Stimulated activated CD4-positive, alpha-beta T cell treated with anti-CD3 and anti-CD28 coated beads, TNF-alpha, amount 100 ng/mL, for 24 hours (primary cell): ENCODE measurements at places on chromosomes 7 and 10.

DNA sequence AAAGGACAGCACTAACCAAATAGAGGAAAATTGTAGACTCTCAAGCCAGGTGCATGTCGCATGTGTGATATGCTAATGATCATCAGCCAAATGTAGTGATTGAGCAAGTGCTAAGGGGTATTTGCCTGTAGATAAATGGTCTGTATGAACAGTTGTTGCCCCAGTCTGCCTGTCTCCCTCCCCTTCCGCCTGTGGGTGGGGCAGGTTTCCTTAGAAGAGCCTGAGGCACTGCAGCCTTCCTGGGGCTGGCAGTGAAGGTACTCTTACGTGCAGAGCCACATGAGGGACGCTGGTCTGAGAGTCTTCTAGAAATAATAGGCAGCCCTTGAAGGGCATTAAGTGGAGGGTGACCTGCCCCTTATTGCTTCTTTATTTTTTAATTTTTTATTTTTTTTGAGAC is 152.1 kb downstream of the SNX10 start:
- DNase-seq: no peak

DNA sequence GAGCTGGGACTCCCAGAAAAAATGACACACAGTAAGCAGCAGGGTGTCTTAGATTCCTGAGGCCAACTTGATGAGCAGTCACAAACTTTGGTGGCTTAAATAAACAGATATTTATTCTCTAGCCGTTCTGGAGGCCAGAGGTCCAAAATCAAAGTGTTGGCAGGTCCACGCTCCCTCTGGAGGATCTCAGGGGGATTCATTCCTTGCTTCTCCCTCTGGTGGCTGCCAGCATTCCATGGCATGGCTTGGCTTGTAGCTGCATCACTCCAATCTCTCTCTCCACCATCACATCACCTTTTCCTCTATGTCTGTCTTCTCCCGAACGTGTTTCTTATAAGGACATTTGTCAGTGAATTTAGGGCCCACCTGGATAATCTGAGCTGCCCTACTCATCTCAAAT is 98.4 kb downstream of the OSBPL3 start:
- DNase-seq: no peak

- peak; percentile 45 for DNase-seq
Measured at GRCh38 chr10:67612577-67613537, 83.1 kb downstream of the CTNNA3 start.

- no peak for DNase-seq
Measured at GRCh38 chr7:11346302-11346701, 372.6 kb downstream of the PHF14 start.

DNA sequence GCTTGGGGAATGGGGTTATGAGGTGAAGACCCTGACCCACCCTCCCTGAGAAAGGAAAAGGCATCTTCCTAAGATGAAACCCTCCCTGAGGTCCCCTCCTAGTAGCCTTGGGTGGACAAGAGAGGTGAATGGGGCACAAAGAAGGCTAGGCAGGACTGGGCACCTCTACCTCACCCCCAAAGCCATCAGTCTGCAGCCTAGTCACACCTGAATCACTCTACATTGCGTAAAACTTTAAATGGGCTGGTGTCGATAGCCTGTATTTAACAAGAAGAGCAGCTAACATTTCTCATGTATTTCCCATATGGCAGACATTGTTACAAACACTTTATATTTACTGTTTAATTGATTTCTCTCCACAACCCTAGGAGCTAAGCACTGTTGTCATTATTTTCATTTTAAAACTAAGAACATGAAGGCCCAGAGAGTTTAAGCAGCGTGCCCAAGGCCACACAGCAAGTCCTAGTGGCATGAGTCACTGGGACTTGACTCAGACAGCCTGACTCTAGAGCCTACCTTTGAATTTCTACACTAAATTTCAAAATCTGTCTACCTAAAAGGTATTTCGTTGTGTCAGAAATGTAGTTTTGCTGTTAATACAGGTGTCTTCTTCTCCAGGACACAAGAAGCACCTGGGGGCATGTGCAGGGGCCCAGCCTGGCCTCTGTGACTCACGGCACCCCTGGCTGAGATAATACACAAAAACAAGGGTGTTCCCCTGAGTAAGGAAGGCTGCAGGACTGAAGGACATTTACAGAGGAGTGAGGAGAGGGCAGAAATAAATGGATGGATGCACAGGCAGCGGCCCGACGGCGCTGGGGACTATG is 3.4 kb downstream of the AOC1 start:
- no peak for DNase-seq

- DNase-seq: no peak
Measured at GRCh38 chr7:155153676-155154075, 83.6 kb downstream of the HTR5A start.

GRCh38 chr10:124745673-124746072 is 1.5 kb upstream of the FAM53B start:
- no peak for DNase-seq

GRCh38 chr10:117960345-117960935 is 86.3 kb downstream of the RAB11FIP2 start:
- no peak for DNase-seq

DNA sequence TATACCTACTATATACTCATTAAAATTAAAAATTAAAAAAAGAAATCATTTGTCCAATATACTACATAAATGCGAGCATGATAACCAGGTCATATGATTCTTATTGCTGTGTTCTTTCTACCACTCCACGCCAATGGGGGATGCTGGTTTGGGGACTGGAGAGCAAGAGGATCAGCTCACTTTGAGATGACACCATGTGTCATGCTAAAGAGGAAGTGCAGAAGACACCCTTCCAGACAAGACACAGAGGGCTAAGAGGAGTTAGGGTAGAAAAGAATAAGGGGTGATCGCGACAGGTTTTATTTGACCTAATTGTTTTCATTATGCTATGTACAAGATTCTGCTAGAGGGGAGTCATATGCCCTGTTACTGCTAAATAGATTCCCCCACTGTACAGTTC is 33.8 kb upstream of the MGAM2 start:
- DNase-seq: no peak

- no peak for DNase-seq
Measured at GRCh38 chr10:43229208-43230061, 37.4 kb downstream of the RASGEF1A start.

GRCh38 chr10:78852466-78853240 is 216.1 kb upstream of the ZMIZ1 start:
- peak; percentile 5 for DNase-seq

DNA sequence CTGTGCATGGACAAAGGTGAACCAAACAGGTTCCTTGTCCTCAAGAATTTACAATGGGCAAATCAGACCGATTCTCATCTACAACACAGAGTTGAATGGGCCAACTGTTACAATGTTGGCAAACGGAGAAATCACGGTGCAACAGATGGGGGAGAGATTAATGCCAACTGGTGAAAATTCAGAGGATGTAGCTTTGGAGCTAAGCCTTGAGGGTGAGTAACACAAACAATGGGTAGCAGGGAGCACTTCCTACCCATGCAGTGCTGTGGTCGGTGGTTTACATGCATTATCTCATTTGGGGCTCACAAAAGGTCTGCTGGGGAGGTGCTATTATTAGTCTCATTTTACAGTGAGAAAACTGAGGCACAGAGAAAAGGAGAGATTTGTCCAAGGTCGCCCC is 902 bp upstream of the NFE2L3 start:
- no peak for DNase-seq
